ENCODE measurements at places on chromosomes 1 and 21. TPM values are rescaled to one million over a fixed set of nuclear protein-coding genes. Genes with fewer than 3 reads are reported as not detected.

Gene ALPL
- total RNA-seq: 6.4 TPM

Gene ELK4
- total RNA-seq: 6.6 TPM

Gene EPHA2
- 69.8 TPM for total RNA-seq

Gene FNDC5
- 0.58 TPM for total RNA-seq

Gene RXFP4
- total RNA-seq: not detected

Gene PDIK1L
- total RNA-seq: 3.2 TPM

Gene TRAPPC3
- total RNA-seq: 145 TPM

Gene B3GALT2
- 0.53 TPM for total RNA-seq

Gene BACH1
- total RNA-seq: 31.4 TPM

Gene RAB42
- 13.5 TPM for total RNA-seq

Gene CELA2A
- not detected for total RNA-seq

Gene MAP10
- total RNA-seq: 1.2 TPM

Gene CD46
- 101 TPM for total RNA-seq

Gene MCOLN3
- not detected for total RNA-seq

Gene SPATA1
- total RNA-seq: not detected

Gene OR2M3
- total RNA-seq: not detected

Gene ASCL5
- not detected for total RNA-seq

Gene RAP1GAP
- not detected for total RNA-seq

Gene PRDM15
- total RNA-seq: 6.1 TPM

Gene SCCPDH
- 47.6 TPM for total RNA-seq

Gene ADGRB2
- total RNA-seq: 5.2 TPM

Gene MROH7
- total RNA-seq: not detected

Gene NTRK1
- not detected for total RNA-seq

Gene GPR89A
- total RNA-seq: 25.4 TPM

Gene PDE9A
- total RNA-seq: 8.9 TPM

Gene HSD3B2
- not detected for total RNA-seq

Gene SPRR2B
- total RNA-seq: not detected

Gene C8A
- not detected for total RNA-seq

Gene TSSK3
- not detected for total RNA-seq

Gene NCAM2
- total RNA-seq: 1.2 TPM

Gene ZBTB7B
- total RNA-seq: 14.7 TPM

Gene OR2L3
- total RNA-seq: not detected

Gene PRR9
- total RNA-seq: not detected

Gene TIAM1
- total RNA-seq: 1.2 TPM

Gene ANKRD34A
- 1.1 TPM for total RNA-seq

Gene CASQ1
- total RNA-seq: not detected

Gene MEX3A
- total RNA-seq: 0.58 TPM

Gene KIAA1614
- 7.3 TPM for total RNA-seq

Gene CRNN
- not detected for total RNA-seq

Gene GNG12
- 140 TPM for total RNA-seq

Gene GJC2
- 4.0 TPM for total RNA-seq

Gene CD53
- not detected for total RNA-seq

Gene IFNLR1
- total RNA-seq: under 0.01 TPM

Gene TRIM67
- total RNA-seq: not detected

Gene UCHL5
- total RNA-seq: 18.8 TPM

Gene NTNG1
- 12.7 TPM for total RNA-seq

Gene FDPS
- 1,079 TPM for total RNA-seq

Gene FASLG
- total RNA-seq: not detected

Gene GRIK3
- not detected for total RNA-seq

Gene BGLAP
- not detected for total RNA-seq

Data from myometrial cell (primary cell).